ENCODE measurements at places on chromosomes 7 and 10.

DNA sequence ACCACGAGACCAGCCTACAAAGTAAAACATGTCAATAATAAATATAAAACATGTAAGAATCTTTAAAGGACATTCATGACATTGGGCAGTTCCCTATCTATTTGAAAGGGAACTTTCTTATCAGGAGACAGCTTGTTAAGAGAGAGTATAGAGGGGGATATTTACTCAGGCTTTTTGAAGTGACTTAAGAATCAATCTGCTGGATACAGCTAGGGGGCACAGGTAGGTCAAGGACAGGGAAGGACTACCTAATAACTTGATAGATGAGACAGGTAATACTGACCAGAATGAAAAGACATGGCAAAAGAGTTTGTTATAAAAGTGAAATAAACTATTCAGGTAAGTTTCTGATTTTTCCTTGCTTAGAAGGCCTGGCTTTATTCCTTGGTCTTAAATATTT lies 21.8 kb upstream of the LRRD1 start:
- no peak for DNase-seq

DNA sequence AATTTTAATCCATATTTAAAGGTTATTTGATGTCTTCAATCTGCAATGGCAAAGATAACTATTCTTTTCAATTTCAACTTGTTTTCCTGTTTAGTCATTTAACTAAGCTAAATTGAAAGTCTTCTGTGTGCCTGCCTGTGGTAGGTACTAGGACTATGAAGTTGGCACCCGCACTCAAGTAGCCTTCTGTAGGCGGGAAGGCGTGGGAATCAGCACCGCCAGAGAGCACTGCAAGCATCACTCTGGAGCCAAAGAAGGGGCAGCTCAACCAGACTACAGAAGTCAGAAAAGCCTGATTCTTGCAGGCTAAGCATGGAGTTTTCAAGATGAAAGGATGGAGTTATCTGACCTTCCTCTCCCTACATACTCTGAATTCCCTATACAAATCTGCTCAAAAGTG lies 269.0 kb upstream of the PHF14 start:
- DNase-seq: no peak

GRCh38 chr7:94530109-94530508 lies 20.5 kb downstream of the CASD1 start:
- no peak for DNase-seq

DNA sequence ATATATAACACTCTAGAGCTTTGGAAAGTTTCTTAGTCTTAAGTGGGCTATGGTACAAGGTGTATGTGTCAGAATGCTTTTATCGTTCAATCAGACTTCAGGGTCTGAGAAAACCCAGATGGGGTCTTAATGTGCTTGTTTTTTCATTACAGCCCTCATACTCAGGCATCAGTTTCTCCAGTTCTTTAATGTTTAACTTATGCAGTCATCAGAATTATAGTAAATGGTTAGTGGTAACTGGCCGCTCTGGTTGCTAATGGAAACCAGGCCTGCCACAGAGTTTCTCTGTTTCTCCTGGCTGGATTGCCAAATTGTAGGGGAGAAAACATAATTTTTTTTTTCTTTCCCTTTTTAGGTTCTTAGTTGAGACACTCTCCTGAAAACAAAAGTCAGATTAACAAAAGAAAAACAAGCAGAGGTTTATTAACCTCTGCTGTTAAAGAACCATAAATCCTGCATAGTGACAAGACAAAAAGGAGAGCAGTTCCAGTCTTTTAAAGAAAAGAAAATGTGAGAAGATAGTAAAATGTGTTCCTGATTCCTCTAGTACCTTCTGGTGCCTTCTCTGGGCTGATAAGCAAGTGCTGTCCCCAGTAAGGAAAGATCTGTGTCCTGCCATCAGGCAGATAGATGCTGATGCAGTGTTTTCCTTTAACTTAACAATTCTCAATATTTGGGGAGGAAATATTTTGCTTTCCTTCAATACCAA lies 21.5 kb upstream of the GHITM start:
- DNase-seq: no peak

DNA sequence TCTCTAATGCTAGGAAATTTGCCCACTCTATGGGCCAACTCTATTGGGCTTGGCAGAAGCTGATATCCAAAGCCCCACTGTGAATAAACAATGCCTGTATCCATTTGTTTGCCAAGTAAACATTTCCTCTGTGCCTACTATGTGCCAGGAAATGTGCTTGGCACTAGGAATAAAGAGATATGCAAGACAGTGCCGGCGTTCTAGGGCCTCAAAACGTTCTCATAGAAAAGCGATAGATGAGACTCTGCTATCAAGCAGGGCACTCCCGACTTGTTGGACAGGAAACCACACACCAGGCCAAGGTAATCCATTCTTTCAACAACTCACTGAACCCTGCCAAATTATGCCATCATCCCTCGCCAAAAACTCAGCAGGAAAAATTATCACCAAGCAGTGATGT lies 196.7 kb downstream of the IPMK start:
- DNase-seq: no peak

GRCh38 chr7:157830331-157830730 lies 493.5 kb downstream of the DNAJB6 start:
- no peak for DNase-seq

- no peak for DNase-seq
These were observed 35.3 kb upstream of the HIBADH start for GRCh38 chr7:27697861-27698430.

GRCh38 chr7:132564090-132564489 lies 12.2 kb downstream of the PLXNA4 start:
- no peak for DNase-seq

GRCh38 chr10:89642193-89642592 lies 2.8 kb downstream of the PANK1 start:
- DNase-seq: no peak

- no peak for DNase-seq
These were observed 89.8 kb downstream of the CREM start for GRCh38 chr10:35216303-35216905.

DNA sequence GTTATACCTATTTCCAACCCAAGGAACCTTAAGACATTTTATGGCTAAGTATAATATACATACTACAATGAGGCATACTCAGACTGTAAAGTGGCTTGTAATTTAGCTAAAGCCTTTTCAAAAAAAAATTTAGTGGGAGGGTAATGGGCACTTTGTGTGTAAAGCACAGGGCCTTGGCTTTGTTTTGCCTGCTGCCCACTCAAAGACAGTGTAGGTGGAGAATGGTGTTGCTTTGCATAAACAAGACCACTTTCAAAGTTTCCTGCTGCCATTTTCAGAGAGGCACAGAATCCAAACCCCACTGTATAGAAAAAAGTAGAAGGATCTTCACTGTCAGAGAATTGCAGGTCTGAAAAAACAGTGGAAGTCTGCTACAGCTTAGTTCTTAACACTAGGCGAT lies 21.2 kb upstream of the SLC35B4 start:
- DNase-seq: no peak
